ENCODE measurements at places on chromosomes 3 and 15.

DNA sequence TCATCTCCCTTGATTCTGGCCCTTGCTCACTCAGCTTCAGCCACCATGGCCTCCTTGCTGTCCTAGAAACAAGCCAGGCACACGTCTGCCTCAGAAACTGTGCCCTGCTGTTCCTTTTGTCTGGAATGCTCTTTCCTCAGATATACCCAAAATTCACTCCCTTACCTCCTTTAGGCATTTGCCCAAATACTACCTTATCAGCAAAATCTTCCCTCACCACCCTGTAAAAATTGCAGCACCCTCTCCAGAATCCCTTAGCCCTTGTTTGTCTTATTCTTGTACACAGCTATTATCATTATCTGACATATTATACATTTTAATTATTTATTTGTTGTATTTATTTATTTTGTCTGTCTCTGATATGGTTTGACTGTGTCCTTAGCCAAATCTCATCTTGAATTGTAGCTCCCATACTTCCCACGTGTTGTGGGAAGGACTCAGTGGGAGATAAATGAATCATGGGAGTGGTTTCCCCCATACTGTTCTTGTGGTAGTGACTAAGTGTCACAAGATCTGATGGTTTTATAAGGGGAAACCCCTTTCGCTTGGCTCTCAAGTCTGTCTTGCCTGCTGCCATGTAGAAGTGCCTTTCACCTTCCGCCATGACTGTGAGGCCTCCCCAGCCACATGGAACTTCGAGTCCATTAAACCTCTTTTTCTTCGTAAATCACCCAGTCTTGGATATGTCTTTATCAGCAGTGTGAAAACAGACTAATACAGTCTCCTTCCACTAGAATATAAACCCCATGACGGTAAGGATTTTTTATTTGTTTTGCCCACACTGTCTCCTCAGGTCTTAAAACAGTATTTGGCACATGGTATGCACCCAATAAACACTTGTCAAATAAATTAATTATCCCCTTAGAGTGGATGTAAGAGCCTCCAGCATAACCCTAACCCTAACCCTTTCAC, 60.0 kb upstream of the STT3B start:
- DNase-seq, result no peak

- DNase-seq, result no peak
These were observed 17.1 kb upstream of the RFC4 start for GRCh38 chr3:186823386-186823785.

DNA sequence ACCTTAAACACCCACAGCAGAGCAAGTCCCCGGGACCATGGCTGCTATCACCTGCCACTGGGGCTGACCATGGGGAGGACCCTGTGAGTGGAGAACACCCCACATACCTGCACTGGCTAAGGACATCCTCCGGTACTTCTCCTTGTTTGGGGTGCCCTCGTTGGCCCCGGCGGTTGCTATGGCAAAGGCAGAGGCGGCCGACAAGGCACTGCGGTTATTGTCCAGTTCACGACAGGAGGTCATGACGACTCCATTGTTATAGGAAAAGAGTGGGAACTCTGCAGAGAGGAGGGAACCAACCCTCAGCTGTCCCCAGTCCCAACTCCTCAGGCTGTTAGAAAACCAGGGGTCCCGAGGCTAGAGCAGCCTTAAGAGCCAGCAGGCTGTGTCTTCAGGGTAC, 54.8 kb upstream of the CTSH start:
- DNase-seq, result no peak

DNA sequence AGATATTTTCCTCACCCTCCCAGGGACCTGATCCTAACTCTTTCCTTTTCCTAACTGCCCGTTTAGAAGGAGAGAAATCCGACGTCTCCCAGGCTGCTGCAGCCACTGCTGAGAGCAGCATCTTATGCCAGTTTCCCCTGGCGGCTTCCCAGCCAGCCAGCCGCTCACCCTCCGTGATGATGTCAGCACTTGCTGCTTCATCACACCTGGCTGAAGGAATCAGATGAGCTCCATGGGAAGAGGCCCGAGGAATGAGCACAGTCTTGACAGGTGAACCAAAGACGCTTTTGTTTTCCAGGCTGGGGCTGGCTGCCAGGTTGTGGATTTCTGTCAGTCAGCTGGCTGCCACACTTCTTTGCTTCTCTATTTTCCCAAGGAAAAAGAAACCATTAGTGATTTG, 445.1 kb upstream of the RBMS3 start:
- DNase-seq, result no peak

DNA sequence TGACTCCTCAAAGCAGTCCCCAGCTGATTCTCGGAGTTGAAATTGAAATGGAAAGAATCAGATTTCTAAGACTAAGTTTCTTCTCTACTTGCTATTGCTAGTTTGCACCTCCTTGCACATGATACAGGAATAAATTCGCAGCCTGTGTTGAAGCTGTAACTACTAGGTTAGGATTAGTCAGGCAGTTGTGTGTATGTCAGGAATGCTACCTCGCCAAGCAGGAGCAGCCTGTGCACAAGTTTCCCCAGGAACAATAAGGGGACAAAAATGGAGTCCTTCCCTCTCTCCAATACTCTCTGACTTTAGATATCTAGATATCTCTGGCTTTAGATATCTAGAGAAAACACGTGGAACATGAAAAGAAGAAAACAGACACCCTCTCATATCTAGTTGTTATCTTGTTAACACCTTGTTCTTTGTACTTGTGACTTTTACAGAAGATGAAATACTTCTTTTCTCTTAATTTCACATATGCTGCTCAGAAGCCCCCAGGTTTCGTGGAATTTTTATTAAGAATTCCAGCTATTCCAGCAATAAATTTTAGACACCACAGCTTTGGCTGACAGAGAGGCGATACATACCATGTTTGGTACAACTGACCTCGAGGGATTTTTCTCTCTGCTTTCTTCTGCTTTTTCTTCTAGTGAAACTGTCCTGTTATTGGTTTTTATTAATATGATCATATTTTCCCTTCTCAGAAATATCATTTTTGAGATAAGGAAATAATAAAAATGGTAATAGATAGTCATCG, 56.1 kb upstream of the CMSS1 start:
- no peak for DNase-seq

GRCh38 chr15:75368689-75369239, 357 bp upstream of the MAN2C1 start:
- peak; percentile 26 for DNase-seq

GRCh38 chr3:11154036-11154952, at the start of gene HRH1:
Gene HRH1 (plus strand): TSS chr3:11154493. CDS start chr3:11259038, 104,545 bp downstream.
- no peak for DNase-seq

GRCh38 chr3:1962396-1963088, 136.1 kb upstream of the CNTN4 start:
- no peak for DNase-seq

GRCh38 chr3:101530686-101531047, 17.7 kb upstream of the SENP7 start:
- no peak for DNase-seq

GRCh38 chr3:11671648-11672100, 28.0 kb upstream of the VGLL4 start:
- DNase-seq, result no peak

- no peak for DNase-seq
These were observed 17.6 kb downstream of the HACD3 start for GRCh38 chr15:65547841-65548240.

- DNase-seq, result no peak
These were observed 24.9 kb downstream of the CCDC33 start for GRCh38 chr15:74261041-74261440.

- no peak for DNase-seq
These were observed 25.0 kb upstream of the GPR160 start for GRCh38 chr3:170012683-170013400.

DNA sequence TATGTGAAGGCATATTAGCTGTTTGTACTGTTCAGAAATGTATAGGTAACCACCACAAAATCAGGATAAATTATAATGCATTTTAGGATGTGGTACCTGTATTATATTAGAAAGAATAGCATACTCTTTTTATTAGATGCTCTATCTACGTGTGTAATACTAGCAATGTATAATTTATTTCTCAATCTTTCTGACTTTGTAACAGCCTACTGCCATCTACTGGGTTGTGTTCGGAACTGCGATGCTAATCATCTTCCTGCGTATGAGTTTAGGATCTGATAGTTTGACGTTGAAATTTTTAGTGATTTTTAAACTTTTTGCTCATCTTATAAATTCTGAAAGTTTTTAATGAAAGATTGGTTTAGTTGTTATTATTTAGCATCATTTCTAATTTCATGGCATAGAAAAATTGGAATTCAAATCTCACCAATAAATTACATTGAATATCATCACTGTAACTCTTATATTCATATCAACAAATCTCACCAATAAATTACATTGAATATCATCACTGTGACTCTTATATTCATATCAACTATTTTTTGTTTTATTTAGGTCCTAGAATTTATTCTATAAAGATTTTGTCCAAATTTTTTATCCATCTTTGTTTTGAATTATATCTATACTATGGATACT, 322.7 kb upstream of the ZNF717 start:
- no peak for DNase-seq

DNA sequence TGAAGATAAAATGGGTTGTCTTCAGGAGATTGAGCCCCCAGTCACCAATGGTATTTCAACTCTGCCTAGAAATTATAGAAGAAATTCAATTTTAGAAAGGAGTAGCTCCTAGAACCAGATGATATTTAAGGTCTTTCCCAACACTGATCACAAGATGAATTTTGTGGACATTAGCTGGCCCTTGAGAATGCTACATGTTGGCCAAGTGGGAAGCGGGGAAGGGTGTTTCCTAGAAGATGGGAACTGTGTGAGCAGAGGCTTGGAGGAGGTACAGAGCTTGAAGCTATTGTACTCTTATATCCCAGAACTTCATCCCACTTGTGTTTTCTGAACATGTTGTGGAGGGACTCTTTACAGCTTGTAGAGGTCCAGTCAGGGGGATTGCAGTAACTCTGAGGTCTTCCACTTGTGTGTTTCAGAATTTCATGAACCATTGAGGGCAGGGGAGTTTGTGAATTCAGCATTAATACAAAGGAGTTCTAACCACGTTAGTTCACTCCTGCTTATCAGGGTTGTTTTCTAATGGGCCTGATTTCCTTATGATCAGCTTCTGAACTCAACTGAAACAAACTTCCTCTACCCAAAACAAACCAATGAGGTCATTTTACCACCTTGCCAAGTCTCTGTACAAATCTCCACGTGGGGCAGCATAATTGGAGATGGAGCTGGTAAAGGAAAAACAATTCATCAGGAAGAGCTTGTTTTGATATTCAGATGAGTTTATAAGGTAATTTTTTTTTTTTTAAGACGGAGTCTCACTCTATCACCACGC, 152.6 kb upstream of the TPM1 start:
- no peak for DNase-seq

DNA sequence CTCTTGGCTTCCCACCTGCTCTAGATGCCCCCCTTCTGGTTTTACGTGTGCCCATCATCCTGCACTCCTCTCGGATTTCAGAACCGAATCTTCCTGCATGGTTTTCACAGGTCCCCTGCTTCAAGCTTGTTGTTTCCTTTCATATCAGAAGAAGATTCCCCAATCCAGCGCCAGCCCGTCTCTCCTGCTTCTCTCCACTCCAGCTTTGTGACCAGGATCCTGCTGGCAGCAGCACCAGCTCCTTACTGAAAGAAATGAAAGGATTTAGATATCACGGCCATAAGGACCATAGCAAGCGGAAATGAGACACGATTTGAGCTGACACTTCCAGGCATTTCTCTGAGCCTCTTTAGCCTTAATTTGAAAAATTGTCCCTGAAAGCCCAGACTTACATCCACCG, 180.3 kb upstream of the UBE3A start:
- no peak for DNase-seq

DNA sequence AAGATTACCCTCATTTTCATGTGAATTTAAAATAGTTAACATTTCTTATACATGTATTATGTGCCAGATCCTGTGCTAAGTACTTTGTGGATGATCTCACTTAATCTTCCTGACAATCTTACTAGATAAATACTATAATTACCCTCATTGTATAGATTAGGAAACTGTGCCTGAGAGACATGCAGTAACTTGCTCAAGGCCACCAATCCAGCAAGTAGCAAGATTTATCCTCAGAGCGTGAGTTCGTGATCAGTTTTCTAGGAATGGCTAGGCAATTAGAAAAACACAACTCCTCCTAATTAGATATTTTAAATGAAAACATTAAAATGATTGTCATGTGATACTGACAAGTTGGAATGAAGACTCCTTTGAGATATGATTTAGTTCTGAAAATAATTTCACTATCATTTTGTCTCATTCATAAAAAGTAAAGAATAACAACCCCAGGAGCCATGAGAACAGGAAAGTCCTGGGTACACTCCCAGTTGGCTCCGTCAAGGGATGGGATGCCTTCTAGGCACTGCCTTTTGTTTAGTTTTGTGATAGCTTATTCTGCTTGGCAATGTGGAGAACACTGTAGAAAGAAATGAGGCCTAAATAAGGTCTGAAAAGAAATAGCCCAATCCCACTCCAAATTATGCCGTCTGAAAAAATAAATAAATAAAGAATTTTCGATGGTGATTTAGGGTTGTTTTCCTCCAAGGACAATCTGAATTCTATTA, 61.3 kb downstream of the FBN1 start:
- no peak for DNase-seq

DNA sequence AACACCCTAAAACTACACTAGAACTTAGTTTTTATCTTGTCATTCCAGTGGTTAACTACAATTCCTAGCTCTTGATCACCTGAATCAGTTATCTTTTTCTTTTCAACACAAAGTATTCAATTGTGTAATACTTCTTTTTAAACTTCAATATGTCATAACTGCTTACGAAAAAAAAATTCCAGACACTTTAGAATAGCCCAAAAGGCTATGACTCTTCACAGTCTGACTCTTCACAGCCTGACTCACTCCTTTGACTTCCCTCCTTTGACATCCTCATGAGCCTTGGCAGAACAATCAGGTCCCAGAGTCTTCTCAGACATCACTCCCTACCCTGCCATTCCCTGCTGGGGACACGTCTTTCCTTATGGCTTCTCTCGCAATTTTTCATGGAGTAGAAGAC, 727.1 kb downstream of the ROBO1 start:
- DNase-seq, result no peak

DNA sequence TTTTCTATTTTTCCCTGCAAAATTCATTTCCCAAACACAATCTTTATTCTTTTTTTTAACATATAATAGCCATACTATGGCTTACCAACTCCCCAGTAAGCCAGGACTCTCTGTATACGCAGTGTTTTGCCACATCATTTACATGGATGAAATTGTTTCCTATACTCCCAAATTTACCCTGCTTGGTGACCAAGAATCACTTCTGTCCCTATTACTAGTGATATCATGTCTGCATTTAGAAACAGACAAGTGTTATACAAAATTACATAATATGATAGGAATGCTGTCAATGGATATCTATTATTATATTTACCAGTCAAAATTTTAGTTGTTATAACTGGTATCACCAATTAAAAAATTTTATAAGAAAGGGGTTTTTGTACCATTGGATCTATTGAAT, 77.8 kb downstream of the LIPC start:
- no peak for DNase-seq

DNA sequence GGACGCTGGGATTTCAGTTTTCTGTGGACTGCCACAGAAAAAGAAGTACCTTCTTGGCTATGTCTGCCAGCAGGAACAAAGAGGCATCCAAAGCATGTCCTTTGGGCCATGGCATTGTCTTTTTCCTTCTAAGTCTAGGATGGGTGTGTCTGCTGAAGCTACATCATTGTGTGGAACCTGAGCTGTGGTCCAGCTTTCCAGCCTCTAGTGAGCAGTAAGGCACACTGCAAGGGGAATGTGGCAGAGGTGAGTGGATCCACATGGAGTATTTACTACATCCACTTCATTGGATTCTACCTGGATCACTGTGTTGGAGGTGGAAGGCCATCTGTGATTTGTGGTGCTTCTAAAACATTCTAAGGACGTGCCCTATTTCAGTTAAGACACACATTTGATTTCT, 23.7 kb downstream of the CMTM8 start:
- DNase-seq, result no peak

- no peak for DNase-seq
These were observed 3.6 kb downstream of the PRICKLE2 start for GRCh38 chr3:64221571-64222257.

GRCh38 chr15:73906346-73907034, 19.8 kb upstream of the LOXL1 start:
- no peak for DNase-seq
